ENCODE measurements at places on chromosomes 1 and 21.

DNA sequence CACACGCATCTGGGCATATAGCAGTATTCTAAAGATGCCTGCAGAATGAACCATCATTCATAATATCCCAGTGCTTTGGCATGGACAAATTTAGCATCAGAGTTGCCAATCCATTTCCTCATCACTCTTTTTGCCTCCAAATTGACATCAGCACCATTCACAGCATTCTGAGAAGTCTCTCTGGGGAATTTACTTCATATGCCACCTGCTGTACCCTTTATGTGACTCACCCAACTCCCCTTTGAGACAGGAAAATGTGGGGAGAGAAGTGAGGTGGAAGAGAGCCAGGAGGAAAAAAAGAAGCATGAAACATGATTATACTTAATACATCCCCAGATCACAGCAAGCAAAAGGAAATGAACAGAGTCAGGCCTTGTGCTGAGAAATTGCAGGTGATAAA lies 37.4 kb downstream of the RAB3B start:
- no peak for DNase-seq

DNA sequence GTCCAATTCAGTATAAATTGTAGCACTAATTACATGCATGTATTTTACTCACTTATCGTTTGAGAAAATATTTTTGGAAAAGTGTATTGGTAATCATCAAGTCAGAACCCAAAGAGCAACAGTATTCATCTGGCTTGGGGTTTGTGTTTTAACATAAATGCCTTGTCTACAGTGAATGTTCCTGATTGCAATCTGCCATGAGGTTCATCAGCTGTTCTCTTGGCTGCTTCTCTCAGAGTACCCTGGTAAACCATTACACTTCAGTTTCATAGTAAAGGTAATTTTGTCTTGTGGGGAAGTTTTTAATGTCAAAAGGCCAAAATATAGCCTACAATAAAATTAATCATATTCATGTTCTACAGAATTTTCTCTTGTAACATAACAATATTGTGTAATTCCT lies 150.3 kb downstream of the IFI44 start:
- no peak for DNase-seq

DNA sequence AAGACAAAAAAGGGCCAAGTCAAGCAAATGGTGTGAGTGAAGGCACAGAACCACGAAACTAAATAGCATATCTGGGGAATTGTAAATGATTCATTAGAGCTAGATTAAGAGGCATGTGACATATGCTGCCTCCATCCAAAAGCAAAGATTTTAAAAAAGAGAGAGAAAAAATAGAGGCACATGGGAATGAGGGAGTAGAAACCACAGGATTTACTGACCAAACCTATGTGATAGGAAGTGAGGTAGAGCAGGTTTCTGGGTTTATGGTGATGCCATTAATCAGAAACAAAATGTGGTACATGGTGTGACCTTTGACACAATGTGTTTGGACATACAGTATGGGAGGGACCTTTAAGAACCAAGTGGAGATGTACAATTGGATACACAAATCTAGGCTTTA lies 13.6 kb downstream of the C1orf52 start:
- DNase-seq: no peak

DNA sequence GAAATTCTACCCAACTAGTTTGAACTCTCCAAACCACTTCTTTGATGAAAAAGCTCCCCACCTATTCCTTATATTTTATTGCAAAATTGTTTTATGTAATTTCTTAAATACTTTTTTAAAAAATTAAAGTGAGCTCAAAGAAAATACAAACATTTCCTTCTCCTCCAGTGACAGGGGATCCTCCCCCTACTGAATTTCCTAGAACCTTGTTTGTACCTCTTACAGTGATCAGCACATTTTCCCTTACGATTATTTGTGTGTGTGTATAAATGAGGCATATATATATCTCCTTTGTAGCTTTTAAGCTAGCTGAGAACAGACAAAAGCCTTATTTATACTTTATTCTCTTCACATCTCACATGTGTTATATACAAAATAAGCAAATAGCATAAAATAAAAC lies 44.4 kb downstream of the VAV3 start:
- DNase-seq: no peak

- no peak for DNase-seq
Observed at GRCh38 chr1:90952906-90953305, 68.9 kb downstream of the ZNF644 start.

- no peak for DNase-seq
Observed at GRCh38 chr1:116203920-116204319, 92.7 kb downstream of the MAB21L3 start.

DNA sequence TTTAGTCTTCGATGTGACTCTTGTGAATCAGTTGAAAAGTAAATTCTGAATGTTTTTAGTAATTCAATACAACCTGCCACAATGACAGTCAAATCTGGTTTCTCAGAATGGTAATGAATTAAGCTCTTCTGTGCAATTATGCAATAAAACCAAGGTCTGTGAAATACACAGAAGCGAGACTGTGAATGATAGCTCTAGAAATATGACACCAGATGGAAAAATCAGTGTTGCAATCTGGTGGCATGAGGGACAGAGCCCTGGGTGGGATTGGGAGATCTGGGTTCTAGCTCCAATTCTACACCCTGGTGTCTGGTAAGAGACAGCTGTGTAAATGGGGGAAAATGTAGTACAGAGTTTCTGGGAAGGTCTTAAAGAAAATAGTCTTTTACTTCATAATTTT lies 586.4 kb upstream of the ZRANB2 start:
- DNase-seq: no peak

DNA sequence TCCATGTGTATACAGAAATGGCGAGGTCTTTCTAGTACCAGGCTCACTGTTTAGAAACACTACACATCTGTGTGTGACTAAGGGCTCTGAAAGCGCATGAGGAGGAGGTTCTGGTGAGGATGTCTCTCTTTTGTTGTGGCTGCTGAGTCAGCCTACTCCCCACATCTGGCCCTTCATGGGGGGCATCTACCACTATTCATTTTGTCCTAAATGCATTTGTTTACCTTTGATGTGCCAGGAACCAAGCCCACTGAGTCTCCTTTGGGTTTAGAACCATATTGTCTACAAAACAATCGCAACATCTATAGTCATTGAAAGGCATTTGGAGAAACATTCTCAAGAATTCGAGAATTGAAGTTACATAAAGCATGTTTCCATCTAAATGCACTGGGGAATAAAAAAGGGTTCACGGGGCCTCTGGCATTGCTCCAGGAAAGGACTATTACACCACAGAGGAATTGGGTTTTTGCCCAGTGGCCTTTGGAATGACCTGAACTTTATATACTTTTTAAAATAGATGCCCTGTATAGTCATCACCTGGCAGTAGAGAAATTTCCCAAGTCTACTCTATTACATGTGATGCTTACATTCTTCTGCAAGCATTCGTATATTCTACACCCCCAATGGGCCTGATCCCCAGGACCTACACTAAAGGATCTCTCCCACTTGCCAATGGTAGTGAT lies 35.1 kb upstream of the ADORA3 start:
- no peak for DNase-seq

DNA sequence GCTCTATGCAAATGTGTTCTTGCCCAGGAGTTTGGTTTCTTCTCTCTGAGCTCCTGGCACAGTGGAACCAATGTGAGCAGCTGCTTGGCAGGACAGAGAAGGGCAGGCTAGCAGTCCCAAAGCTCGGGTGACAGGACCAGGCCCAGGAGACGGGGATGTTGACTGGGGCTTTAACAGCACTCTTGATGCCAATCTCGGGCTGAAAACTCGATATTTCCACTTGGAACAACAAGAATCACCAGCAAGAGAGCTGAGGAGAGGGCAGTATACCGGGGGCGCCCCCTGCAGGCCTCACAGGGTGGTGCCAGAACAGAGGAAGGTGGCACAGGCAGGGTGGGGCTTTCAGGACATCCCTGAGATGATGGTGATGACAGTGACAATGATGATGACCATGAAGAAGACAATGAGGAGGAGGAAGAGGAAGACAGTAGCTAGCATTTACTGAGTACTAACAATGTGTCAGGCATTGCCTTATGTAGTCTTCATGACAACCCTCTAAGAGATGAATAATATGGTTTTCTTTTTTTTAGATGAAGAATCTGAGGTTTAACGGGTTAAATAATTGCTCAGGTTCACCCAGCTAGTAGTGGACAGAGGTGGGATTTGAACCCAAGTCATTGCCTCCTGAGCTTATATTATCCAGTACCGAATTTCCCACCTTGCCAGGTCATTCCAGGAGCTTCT lies 2.7 kb upstream of the KCNJ9 start:
- peak; percentile 14 for DNase-seq

GRCh38 chr1:190963321-190963720 lies 485.7 kb upstream of the BRINP3 start:
- DNase-seq: no peak

DNA sequence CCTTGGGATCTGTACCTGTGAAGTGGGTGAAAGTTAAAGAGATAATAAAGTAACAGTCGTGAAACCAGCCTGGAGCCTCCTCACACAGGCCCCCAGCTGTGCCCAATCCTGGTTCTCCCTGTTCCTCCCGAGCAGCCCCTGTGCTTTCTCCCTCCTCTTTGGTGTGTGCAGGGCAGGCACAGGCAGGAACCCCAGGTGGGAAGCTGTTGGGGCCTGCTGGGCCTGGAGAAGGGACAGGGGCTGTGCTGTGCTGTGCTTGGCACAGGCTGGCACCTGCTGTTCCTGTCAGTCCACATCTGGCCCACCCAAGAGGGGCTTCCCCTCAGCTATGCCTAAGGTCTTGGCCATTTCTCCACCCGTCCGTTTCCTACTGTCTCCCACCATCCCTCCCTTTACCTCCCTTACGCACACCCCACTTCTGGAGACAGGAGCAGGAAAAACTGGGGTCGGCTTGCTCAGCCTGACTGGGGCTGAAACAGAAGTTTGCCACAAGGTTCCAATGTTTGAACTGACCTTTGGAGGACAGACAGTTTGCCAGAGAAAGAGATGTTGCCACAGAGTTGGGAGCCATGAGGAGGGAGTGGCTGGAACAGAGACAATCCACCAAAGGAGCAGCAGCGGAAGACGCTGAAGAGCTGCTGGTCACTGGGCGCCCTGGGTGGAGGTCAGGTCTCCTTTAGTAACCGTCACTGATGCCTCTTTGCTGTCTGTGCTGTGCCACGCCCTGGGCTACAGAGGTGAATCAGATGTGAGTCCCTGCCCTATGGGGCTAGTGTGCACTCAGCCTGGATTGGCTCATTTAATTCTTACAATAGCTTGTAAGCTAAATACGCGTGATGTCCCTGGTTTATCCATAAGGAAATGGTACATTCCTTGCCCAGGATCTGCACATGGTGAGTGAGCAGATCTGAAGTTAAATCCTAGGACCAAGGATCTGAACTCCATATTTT lies 18.8 kb upstream of the ARTN start:
- DNase-seq: peak; percentile 62

- DNase-seq: no peak
Observed at GRCh38 chr1:38585460-38585859, 274.1 kb downstream of the RRAGC start.

DNA sequence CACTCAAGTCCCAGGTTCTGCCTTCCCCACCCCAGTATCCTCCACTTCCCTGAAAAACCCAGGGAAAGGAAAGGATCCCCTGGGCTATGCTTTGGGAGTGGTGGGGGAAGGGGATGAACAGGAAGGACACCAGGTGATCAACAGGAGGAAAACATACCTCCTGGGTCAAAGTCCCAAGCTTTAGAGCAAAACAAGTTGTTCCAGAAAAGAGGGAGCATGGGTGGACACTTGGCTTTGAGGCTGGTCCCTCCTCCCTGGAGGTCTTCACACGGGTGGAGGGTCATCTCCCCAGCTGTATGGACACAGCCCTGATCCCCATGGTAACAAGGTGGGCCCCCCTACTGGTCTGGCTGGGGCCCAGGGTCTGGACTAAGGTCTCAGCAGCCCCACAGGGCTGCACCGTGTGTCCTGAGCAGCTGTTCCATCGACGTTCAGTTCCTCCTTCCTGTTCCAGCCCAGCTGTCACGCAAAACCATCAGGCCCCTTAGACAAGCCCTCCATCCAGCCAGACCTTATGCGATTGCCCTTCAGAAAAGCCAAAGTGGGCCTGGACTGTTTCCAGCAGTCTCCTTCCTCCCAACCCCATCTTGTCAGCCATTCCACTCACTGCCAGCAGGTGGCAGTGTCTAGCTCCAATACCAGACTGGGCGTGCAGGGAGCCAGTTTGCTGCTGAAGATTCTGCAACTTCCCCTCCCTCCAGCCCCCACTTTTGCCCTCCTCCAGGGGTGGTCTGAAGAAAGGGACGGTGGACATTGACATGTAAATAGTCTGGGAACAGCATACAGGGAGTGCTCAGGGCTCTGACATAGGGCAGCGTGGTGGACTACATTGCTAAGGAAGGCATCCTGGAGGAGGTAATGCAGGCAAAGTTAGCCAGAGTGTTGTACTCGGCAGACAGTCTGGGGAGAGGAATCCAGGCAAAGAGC lies 2.9 kb upstream of the PDZK1IP1 start:
- DNase-seq: peak; percentile 73

DNA sequence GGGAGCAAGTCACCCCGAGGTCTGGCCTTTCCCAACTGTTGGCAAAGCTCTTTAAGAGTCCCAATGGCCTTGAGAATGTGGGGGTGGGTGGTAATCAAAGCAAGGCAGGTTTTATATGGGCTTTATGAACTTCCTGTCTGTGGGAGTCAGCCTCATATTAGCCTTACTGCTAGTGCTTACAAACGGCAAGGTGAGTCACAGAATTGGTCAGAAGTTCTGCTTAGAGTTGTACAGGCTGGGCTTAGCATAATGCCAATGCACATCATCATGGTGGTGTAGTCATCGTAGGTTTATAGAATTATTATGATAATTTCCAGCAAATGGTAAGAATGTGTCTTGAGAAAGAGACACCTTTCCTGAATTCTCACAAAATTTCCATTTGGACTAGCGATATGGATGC lies 192.7 kb upstream of the KIAA0040 start:
- DNase-seq: no peak

- no peak for DNase-seq
Observed at GRCh38 chr1:218436997-218437396, 91.9 kb downstream of the TGFB2 start.

GRCh38 chr1:64133036-64133435 lies 70.4 kb upstream of the UBE2U start:
- DNase-seq: peak; percentile 90

DNA sequence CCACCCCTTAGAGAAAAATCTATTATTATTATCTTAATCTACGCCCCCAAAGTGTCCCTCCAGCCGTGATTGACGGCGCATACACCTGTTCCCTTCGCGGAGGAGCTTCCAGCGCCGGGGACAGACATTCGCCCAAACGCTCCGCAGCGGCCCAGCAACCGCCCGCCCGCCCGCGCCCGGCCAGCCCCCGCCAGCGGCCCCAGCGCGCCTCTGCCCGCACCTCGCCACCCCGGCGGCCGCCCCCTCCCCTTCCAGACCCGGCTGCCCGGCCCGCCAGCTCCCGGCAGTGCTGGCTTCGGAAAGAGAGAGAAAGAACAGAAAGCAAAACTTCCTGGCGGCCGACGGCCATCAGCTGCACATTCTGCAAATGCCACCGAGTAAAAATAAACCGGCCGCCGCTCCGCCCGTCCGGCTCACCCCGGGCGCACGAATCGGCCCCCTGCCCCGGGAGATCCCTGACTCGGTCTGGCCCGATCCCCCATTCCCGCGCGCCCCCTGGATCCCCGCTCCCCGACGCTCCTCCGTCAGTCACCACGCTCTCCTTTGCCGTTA lies 1.6 kb downstream of the CASZ1 start:
- DNase-seq: no peak
